ENCODE measurements at places on chromosomes 12 and 14.
A peak's percentile ranks its signal among the peaks of the same experiment; 100 is the strongest.

DNA sequence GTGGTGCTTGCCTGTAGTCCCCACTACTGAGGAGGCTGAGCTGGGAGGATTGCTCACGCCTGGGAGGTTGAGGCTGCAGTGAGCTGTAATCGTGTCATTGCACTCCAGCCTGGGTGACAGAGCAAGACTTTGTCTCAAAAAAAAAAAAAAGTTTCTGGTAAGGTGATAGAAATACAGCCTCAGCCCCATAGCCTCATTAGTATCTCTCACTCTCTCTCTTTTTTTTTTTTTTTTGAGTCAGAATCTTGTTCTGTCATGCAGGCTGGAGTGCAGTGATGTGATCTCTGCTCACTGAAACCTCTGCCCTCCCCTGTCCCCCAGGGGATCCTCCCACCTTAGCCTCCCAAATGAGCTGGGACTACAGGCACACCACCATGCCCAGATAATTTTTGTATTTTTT, 19.2 kb downstream of the MTHFD1 start:
- DNase-seq: no peak

DNA sequence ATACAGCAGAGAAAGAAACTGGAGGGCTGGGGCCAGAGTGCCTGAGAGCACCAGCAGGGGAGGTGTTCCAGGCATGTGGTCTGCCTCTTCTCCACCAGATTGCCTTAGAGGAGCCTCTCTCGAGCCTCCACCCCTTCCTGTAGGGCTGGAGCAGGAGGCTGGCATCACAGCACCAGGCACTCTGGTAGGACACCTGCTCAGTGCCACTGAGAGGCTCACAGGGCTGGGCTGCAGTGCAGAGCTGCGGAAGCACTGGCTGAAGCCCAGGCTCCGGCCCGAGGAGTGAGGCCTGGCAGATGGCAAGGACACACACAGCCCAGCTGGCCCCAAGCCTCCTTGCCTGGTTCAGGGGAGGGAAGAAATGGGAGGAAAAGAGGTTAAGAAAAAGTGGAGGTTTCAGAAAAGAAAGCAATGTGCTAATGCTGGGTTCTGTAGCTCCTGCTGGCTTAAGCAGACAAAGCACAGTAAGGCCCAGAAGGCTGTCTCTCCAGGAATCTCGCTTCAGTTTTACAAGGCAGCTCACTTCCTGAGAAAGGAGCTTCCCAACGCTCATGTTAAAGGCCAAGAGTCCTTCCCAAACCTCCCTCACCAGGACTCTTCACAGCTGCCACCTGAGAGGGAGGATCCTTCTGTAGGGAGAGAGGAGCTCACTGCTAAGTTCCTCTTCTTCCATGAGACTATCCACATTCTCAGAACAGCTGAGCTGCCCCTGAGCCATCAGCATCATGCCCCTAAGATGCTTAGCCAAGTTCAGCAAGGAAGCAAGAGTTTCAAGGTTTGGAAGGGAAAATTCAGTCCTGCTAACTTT, 23.8 kb downstream of the SPTB start:
- no peak for DNase-seq

DNA sequence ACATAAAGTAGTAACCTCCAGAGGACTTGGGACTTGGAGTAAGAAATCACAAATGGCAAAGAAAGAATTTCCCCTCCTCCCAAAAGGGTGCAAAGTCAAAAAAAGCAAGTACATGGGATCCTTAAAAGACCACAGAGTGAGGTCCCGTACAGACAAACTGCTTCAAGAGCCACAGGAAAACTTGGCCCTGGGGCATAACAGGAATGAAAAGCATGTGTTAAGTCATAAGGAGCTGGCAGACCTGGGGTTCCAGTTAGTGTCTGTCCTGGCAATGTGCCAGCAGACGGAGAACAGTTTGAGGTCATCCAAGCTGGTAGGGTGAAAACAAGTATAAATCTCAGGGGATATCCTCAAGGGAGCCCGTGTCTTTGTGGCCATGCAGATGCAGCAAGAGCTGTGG, 73.2 kb downstream of the HSD17B6 start:
- DNase-seq: no peak

GRCh38 chr12:7441216-7441615, 2.7 kb downstream of the CD163L1 start:
- no peak for DNase-seq

- DNase-seq: no peak
Measured at GRCh38 chr14:102940729-102941362, 18.4 kb downstream of the AMN start.

- no peak for DNase-seq
Measured at GRCh38 chr14:69423279-69423678, 24.8 kb downstream of the SLC39A9 start.

DNA sequence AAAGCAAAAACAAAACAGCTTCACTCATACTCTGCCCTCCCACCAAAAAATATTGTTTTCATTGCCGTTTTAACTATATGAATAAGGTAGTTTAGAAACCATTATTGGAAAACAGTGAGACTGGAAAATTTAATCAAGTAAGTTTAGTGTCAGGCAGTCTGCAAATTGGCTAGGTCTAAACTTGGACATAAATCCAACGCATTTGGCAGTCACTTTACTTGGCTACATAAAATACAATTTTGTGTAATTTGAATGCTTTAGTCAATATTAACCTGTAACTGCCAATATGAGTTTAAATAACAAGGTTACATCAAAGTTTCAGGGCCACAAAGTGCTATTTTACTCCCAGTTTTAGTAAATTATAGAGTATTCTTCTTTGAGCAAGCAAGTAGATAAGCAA, 202.3 kb upstream of the SLC38A2 start:
- no peak for DNase-seq

DNA sequence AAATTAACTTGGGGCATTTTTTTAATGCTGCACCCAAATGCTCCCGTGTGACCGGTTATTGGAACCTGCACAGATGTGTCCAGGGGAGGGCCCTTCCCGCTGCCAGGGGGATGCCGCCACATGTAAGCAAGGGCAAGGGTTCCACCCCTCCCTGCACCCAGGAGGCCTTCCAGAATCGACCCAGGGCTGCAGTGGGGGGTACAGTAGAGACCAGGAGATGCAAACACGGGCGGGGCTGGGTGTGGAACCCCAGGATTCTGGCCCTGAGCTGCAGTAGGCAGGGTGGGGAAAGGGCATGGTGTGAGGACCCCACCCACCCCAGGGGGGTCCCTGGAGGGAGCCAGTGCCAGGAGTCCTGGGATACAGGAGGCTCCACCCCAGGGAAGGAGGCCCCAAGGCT, 54.1 kb downstream of the TNFAIP2 start:
- no peak for DNase-seq

DNA sequence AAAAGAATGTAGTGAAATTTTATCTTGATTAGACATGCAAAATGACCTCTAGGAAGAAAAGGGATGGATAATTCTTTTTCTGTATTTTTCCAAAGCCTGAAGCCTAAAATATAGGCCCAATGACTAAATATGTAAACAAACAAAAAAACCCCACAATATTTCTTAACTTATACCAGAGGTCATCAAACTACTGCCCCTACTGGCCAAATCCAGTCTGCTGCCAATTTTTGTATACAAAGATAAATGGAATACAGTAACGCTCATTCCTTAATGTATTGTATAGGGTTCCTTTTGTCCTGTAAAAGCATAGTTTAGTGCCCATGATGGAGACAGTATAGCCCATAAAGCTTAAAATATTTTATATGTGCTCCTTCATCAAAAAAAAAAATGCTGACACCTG, 145.7 kb upstream of the ALG10 start:
- no peak for DNase-seq

- peak; percentile 49 for DNase-seq
Measured at GRCh38 chr14:70816525-70816924, 7.2 kb upstream of the MAP3K9 start.

DNA sequence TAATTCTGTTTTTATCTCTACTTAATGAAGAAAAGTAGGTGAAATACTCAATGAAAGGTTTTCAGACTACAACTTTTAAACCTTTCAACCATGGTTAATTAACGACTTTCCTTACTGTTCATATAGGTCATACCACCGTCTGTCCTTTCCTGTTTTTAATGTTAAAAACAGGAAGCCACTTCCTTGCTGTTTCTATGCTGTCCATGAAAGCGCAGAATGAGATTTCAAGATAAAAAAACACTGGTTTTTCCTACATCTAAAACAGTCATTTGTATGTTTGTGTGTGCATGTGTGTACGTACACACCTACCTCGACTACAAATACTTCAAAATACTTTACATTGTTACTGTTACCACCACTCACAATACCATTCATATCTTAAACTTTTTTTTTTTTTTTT, 27.3 kb downstream of the SPTLC2 start:
- no peak for DNase-seq

DNA sequence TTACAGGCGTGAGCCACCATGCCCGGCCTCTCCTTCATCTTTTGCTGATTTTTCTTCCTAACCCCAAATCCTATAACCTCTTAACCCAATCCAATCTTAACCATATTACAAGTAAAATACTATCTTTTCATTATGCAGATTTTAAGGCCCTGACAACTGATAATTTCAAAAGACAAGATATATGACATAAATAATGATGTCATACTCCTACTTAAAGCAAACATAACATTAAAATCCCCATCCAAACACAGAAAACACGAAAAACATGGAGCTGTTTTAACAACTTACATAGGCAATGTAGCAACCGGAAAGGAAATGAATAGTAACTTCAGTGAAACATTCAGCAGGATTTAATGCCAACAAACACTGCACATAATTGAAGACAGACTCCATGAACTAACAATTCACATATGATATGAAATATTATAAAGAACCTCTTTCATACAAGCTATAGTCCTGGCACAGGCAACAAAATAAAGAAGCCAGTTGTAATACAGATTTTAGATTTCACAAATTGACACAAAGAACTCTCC, 21.5 kb downstream of the USP44 start:
- no peak for DNase-seq

- no peak for DNase-seq
Measured at GRCh38 chr14:34498684-34499412, 36.8 kb upstream of the SPTSSA start.

DNA sequence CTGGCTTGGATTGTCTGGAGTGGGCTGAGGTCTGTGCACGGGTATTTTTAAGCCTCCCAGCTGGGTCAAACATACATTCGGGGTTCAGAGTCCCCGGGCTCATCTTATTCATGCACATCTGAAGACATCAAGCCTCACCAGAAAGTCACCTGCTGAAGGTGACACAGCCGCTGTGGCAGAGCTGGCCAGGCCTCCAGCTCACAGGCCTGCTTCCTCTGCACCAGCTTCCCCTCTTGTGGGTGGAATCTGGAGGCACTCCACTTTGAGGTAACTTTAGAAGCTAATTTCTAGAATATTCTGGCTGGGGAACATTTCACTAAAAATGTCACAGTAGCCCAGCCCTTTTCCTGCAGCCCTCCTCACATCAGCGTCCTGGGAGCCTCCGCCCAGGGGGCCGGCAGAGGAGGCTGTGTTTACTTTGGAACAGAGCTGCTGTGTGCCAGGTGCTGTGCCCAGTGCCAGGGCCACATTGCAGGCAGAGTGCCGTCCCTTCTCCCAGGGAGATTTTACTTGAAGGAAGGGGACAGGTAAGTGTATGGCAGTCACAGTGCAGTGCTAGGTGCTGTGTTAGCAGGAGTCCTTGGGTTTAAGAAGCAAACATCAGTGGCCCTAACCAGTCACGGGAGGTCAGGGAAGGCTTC, 62.2 kb downstream of the TSPAN11 start:
- no peak for DNase-seq

DNA sequence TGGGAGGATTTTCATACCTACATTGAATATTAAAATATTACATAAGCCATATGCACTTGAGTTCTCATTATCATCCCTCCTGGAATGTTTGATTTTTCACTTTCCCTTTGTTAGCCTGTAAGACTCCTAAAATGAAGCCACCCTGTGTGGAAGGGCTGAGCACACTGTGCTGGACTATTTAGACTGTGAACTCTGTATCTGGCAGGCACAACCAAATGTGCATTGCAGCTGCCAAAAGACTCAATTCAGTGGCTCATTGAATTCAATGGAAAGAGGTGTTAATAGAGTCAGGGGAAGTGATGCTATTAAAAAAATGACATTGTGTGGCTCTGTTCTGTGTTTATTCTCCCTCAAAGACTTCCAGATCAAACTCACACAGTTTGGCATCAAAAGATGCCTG, 111.1 kb downstream of the SMOC1 start:
- DNase-seq: no peak

GRCh38 chr14:40760704-40761103, 846.0 kb upstream of the LRFN5 start:
- no peak for DNase-seq

DNA sequence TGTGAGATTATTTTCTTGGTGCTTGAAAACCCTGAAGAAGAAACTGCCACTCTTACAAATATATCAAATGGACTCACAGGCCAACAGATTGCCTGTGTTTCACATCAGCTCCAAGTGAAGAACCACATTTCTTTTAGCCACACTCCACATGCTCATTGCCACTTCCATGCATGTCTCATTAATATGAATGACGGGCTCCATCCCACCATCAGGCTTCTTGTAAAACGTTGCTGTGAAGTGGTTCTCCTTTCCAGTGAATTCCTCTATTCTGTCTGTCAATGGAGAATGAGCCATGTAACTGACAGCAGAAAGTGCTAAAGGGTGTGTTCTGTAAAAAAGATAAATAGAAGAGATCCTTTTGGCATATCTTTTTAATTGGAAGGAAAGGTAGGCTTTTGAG, 188.2 kb upstream of the RMST start:
- no peak for DNase-seq

GRCh38 chr12:66756631-66757030, 77.8 kb upstream of the GRIP1 start:
- DNase-seq: no peak

DNA sequence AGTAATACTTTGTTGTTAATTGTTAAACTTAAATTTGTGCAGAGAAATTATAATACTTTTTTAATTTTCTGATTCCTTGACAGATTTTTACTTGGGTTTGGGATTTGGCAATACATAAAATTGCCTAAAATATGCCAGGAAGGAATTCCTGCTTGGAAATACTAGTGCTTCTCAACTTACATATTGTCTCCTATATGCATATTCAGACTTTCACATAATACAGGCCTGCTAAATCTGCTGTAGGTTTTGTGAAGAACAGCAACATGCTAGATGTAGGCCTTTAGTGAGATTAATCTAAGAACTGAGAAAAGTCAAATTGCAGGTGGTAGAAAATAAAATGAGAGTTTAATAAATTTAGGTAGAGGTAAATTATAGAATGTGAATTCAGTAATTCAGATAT, 468.5 kb upstream of the MIS18BP1 start:
- DNase-seq: no peak

DNA sequence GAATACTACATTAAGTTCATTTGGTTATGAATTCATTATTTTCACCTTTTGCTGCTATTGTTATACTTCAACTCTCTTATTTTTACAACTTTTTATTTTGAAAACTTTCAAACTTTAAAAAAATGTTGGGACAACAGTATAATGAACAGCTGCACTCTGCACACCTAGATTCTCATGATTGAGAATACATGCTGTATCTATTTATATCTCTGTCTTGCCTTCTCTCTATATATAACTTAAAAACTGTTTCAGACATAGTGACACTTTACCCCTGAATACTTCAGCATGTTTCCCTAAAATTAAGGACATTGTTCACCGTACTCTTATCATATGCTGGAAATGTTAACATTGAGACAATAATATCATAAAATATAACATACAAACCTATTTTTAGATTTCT, 237.1 kb downstream of the GPHN start:
- DNase-seq: no peak

Data from H1 (cell line).